ENCODE measurements at places on chromosomes 1 and 21.

DNA sequence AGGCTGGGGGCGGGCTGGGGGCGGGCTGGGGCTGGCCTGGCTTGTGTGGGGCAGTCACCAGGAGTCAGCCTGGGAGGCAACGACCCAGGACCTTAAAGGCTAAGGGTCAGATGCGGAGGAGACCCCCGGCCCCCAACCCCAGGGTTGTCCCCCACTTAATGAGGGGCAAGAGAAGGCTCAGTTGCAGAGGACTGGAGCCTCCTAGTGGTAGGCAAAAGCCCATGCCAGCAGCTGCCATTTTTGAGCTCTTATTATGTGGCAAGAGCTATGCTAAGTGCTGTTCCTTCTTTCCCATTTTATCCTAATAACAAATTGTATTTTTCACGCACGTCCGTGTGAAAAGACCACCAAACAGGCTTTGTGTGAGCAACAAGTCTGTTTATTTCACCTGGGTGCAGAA is 8.0 kb downstream of the KIAA1614 start:
- DNase-seq, result no peak

GRCh38 chr1:150083907-150084306 is 16.3 kb downstream of the VPS45 start:
- no peak for DNase-seq

GRCh38 chr1:167723707-167724323 is 2.0 kb downstream of the MPZL1 start:
- no peak for DNase-seq

GRCh38 chr1:24103408-24103807 is 8.5 kb downstream of the MYOM3 start:
- no peak for DNase-seq

GRCh38 chr1:78003882-78004718 is 639 bp upstream of the DNAJB4 start:
- peak; percentile 80 for DNase-seq

DNA sequence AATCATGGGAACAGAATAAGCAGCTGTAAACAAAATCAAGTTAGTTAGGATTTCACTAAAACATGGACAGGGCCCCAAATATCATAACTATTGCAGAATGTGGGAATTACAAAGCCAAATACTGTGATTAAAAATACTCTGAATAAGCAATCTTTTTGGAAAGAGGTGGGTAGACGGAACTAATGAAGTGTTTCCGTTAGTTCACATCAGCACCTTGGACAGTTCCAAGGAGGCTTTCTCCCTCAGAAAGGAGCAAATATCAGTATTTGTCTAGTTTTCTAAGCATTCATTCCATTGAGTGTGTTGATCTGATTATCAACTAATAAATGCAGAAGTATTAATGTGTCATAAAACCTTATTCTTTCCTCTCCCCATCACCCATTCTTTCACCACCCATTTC is 97.4 kb downstream of the FAM78B start:
- DNase-seq, result peak; percentile 10

GRCh38 chr1:233356705-233356987 is 29.1 kb downstream of the MAP3K21 start:
- no peak for DNase-seq

GRCh38 chr1:171954361-171954760 is 113.1 kb downstream of the DNM3 start:
- no peak for DNase-seq

GRCh38 chr21:33390479-33390878 is 12.7 kb upstream of the IFNGR2 start:
- DNase-seq, result no peak

DNA sequence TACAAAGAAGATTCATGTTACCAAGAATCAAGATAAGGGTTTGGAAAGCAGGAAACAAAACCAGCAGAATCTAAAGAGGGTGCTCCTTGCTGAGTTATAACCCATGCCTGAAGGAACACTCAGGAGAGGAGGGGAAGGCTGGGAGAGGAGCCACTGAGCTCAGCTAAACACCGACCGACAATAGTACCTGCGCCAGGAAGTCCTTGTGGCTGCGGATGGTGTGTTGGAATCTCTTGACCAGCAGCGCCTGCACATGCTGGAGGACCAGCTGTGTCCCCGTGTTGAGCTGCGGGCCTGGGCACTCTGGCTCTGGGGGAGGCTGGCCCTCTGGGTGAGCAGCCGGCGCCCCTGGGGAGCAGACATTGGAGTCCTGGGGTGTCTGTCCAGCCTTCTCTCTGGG is 89.4 kb downstream of the ABCA4 start:
- no peak for DNase-seq

- no peak for DNase-seq
Measured at GRCh38 chr1:25568090-25568833, 24.9 kb downstream of the LDLRAP1 start.

- DNase-seq, result no peak
Measured at GRCh38 chr1:189158155-189158554, 1319.5 kb downstream of the BRINP3 start.

DNA sequence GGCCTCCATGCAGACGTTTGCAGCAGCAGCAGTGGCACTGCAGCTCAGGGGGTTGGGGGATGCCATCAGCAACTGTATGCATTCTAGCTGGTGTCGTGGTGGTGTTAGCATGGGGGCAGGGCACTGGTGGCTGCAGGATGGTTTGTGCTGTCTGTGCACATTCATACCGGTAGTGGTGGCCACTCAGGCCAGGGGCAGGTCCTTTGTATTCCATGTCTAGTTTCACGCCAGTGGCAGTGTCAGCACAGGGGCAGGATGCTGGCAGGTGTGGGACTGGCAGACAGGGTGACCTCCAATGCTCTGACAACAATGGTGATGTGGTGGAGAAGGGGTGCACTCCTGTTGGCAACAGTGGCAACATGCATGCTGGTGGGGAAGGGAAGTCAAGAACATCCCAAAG is 194.2 kb upstream of the LRRC7 start:
- no peak for DNase-seq

- DNase-seq, result no peak
Measured at GRCh38 chr1:183634429-183635065, 1.0 kb downstream of the ARPC5 start.

GRCh38 chr1:93180723-93181613 is at the start of gene CCDC18:
CCDC18 (plus strand) TSS chr1:93180724; CDS start chr1:93183362, 2,638 bp downstream.
- DNase-seq, result no peak

DNA sequence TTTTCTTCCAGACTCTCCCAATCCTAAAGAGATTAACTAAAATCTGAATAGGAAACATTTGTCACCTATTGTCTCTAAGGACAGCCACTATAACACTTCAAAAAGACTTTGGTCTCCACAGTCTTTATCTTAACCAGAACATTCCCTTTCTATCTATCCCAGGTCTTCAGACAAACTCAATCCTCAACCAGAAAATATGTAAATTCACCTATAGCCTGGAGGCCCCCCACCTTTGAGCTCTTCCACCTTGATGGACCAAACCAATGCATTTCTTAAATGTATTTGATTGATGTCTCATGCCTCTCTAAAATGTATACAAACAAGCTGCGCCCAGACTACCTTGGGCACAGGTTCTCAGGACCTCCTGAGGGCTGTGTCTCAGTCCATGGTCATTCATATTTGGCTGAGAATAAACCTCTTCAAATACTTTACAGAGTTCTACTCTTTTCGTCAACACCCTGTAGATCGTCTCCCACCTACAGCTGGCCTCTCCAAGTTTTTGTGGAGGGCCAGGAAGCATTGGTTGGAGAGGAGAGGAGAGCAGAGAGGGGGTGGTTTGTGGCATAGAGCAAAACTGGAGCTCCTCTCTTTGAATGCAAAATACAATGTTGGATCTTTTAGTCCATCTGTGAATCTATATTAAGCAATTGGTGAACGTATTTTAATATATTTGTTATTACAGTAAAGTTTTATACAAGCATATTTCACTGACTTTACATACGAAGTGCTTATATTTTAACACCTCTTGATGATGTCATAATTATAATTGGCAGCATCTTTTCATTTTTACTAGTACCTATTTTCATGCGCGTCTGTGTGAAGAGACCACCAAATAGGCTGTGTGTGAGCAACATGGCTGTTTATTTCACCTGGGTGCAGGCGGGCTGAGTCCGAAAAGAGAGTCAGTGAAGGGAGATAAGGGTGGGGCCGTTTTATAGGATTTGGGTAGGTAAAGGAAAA is 230.7 kb upstream of the DUSP10 start:
- no peak for DNase-seq
